Memory B cell (primary cell): ENCODE measurements at places on chromosomes 2 and 18.
A peak's percentile ranks its signal among the peaks of the same experiment; 100 is the strongest.

- DNase-seq = no peak
- no peak overlapping the region for H3K27ac ChIP-seq
- peaks cover 2% of the 10 kb centered on the region for H3K27me3 ChIP-seq
- H3K36me3 ChIP-seq = no peaks in the 10 kb centered on the region
These were observed 318.5 kb upstream of the TCF4 start for GRCh38 chr18:55906536-55906935.

DNA sequence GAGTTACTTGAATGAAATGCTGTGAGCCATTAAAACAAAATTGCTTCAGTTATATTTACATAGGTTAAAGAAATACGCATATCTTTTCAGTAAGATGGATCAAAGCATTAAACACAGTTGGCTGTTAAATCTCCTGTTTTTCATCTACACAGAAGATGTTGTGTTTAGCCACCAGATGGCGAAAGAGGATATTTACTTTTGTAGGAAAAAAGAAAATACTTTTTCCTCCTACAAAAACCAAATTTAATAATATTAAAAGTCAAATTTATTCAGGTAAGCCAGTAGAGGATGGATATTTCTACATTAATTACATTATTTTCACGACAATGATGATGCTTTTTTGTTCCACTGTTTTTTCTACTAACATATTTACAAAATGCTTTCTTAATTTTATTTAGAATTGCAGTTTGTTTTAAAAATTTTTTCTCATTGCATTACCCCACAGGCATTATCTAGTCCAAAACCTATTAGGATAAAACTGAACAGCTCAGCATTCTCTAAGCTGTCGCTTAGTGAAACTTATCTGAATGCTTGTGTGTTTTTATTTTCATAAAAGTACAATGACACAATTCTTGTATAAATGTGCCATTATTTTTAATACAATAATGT, 173.7 kb downstream of the ASXL3 start:
- no peak overlapping the region for H3K4me3 ChIP-seq
- no peaks in the 10 kb centered on the region for H3K36me3 ChIP-seq
- peaks cover 1% of the 10 kb centered on the region for H3K27me3 ChIP-seq
- DNase-seq = no peak

GRCh38 chr2:165745916-165746315, 48.1 kb downstream of the GALNT3 start:
- no peaks in the 10 kb centered on the region for H3K27me3 ChIP-seq
- H3K4me1 ChIP-seq = peaks cover 7% of the 10 kb centered on the region
- no peak overlapping the region for H3K4me3 ChIP-seq
- no peak overlapping the region for H3K27ac ChIP-seq
- H3K36me3 ChIP-seq = peaks cover 16% of the 10 kb centered on the region

- no peak overlapping the region for H3K4me3 ChIP-seq
- peaks cover 6% of the 10 kb centered on the region for H3K27me3 ChIP-seq
- no peak overlapping the region for H3K27ac ChIP-seq
These were observed 9.4 kb downstream of the FOSL2 start for GRCh38 chr2:28401948-28402550.

DNA sequence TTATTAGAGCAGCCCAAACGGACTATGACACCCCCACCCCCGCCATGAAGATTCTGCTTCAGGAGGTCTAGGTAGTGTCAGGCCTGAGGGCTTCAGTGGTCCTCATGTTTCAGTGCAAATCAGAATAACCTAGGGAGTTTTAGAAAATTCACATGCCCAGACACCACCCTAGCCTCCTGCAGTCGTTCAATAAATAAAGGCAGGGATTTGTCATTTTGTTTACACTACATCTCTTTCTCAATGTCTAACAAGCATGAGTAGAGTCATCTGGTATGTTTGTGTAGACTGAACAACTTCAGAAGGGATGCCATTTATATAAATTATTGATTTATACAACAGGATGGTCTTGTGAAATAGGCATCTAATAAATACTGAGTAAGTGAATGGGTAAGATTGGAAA, 112.1 kb upstream of the SERPINE2 start:
- peaks cover 8% of the 10 kb centered on the region for H3K27me3 ChIP-seq
- H3K4me3 ChIP-seq = no peak overlapping the region

- H3K4me3 ChIP-seq = no peak overlapping the region
- peaks cover 3% of the 10 kb centered on the region for H3K4me1 ChIP-seq
- H3K27ac ChIP-seq = no peak overlapping the region
- H3K27me3 ChIP-seq = peaks cover 6% of the 10 kb centered on the region
- H3K36me3 ChIP-seq = no peaks in the 10 kb centered on the region
- DNase-seq = no peak
These were observed 162.6 kb upstream of the FN1 start for GRCh38 chr2:215598376-215598975.

- H3K4me1 ChIP-seq = no peaks in the 10 kb centered on the region
- no peak overlapping the region for H3K4me3 ChIP-seq
- no peak overlapping the region for H3K27ac ChIP-seq
- no peak for DNase-seq
These were observed 176.6 kb upstream of the KLHL29 start for GRCh38 chr2:23208339-23208738.

DNA sequence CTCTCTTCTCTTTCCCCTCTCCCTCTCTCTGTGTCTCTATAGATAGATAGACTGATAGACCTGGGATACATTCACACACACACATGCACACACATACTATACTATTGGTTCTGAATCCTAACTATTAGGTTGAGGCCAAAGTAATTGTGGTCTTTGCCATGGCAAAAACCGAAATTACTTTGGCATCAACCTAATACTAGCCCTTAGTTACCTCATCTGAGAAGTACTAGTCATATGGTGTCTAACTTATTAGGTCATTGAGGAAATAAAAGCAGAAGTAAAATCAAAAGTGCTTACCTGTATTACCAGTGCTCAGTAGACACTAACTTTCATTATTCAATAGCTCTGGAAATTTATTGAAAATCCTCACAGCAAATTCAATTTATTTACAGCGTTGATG, 451.5 kb downstream of the EPHA4 start:
- no peaks in the 10 kb centered on the region for H3K36me3 ChIP-seq
- no peaks in the 10 kb centered on the region for H3K4me1 ChIP-seq
- DNase-seq = no peak
- no peaks in the 10 kb centered on the region for H3K27me3 ChIP-seq
- no peak overlapping the region for H3K27ac ChIP-seq

DNA sequence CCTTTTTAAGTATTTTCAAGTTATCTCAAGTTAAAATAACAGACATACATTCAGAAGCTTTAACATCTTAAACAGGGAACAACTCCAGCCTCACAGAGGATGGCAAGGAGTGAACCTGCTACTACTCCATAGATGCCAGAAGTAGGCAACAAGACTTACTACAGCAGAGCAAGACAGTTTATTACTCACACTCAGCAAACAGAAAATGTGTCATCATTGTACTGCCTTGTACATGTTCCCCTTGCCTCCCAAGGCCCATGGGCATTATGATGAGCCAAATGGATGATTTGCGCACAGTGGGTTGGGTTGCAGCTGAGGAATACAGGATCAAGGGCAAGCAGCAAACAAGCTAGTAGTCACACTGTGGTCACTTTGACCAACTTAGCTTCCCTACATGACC, 80.6 kb upstream of the VRK2 start:
- DNase-seq = no peak
- H3K27ac ChIP-seq = no peak overlapping the region
- H3K27me3 ChIP-seq = no peaks in the 10 kb centered on the region
- peaks cover 2% of the 10 kb centered on the region for H3K4me1 ChIP-seq
- no peak overlapping the region for H3K4me3 ChIP-seq

GRCh38 chr2:138336146-138336545, 165.4 kb upstream of the SPOPL start:
- H3K4me1 ChIP-seq = no peaks in the 10 kb centered on the region
- no peaks in the 10 kb centered on the region for H3K27me3 ChIP-seq
- no peak overlapping the region for H3K27ac ChIP-seq
- no peaks in the 10 kb centered on the region for H3K36me3 ChIP-seq
- no peak overlapping the region for H3K4me3 ChIP-seq

- H3K4me1 ChIP-seq = peaks cover 31% of the 10 kb centered on the region
- no peak for DNase-seq
- peaks cover 13% of the 10 kb centered on the region for H3K36me3 ChIP-seq
- peak overlapping the region; percentile 11 for H3K4me3 ChIP-seq
These were observed 8.3 kb downstream of the NEMP2 start for GRCh38 chr2:190526105-190526750.

DNA sequence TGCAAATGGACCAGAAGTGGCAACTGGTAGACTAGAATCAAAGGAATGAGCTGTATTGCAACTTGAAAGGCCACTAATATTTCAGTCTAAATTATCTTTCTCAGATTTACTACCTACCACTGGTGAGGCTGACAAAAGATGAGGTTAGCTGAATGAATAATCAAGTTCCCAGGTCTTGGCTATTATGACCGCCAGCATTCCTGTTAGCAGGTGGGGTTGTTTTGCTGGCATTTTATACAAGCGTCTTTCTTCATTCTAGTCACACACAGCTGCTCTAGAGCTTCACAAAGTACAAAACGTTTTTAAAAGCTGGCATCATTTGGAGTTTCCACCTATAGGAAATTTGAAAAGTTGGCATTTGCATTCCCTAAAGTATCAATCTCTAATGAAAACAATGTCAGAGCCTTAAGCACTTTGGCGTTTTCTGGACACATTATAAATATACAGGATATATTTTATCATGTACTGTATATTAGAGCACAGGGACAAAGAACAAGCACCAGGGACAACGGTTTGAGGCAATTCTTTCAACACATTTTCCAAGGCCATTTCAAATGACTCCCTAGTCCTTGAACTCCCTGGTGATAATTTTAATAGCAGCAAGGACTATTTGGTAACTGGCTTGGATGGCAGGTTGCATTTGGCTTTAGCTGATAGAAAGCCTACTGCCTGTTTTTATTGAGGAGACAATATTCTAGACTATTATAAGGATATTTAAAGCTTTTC, 410.2 kb upstream of the CHST9 start:
- no peaks in the 10 kb centered on the region for H3K4me1 ChIP-seq
- H3K4me3 ChIP-seq = no peak overlapping the region
- no peaks in the 10 kb centered on the region for H3K27me3 ChIP-seq
- H3K27ac ChIP-seq = no peak overlapping the region
- DNase-seq = no peak

DNA sequence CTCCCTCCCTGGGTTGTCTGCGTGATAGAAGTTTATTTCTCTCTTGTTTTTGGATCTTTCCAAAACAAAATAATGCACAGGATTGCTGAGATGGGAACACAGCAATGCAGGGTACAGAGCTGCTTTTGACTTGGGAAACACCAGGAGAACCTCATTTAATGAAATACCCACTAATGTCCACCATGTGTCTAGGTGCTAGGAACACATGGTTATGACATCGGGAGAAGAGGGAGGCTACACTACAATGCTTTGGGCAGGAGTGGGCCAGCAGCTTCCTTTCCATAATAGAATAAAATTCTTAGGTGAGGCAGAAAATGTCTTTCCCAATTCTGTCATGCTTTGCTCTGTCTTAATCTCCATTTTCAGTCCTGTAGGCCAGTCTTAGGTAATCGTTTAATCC, 29.2 kb upstream of the KCNF1 start:
- H3K27ac ChIP-seq = no peak overlapping the region
- no peaks in the 10 kb centered on the region for H3K36me3 ChIP-seq
- H3K4me3 ChIP-seq = no peak overlapping the region
- DNase-seq = no peak
- peaks cover 10% of the 10 kb centered on the region for H3K27me3 ChIP-seq
- H3K4me1 ChIP-seq = peaks cover 7% of the 10 kb centered on the region

- H3K4me3 ChIP-seq = no peak overlapping the region
- no peak overlapping the region for H3K27ac ChIP-seq
- peaks cover 2% of the 10 kb centered on the region for H3K27me3 ChIP-seq
- peaks cover 2% of the 10 kb centered on the region for H3K4me1 ChIP-seq
These were observed 49.5 kb upstream of the TBC1D8 start for GRCh38 chr2:101200676-101201075.

DNA sequence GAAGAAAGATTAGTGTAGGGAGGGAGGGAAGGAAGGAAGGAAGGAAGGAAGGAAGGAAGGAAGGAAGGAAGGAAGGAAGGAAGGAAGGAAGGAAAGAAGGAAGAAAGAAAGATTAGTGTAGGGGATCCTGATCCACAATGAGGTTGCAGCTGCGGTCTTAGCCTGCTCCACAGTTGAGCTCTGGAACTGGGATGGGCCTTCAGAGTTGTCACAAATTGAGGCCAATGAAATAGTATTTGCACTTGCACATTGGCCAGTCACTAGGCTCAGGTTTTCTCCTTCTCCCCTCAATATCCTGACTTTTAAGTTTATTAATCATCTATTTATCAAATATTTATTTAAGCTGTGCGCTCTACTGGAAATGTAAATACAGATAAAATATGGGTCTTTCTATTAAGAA, 34.3 kb downstream of the DOK6 start:
- no peak overlapping the region for H3K4me3 ChIP-seq
- no peak for DNase-seq
- H3K27ac ChIP-seq = no peak overlapping the region
- H3K27me3 ChIP-seq = no peaks in the 10 kb centered on the region
- H3K36me3 ChIP-seq = no peaks in the 10 kb centered on the region

GRCh38 chr2:24084386-24085199, at the start of gene TP53I3:
Gene TP53I3, minus strand, starts transcription at chr2:24084834. Its CDS starts 508 bp downstream, at chr2:24084326.
- DNase-seq = peak; percentile 88
- H3K36me3 ChIP-seq = peaks cover 5% of the 10 kb centered on the region
- H3K27ac ChIP-seq = peak within 1 kb of the TSS; percentile 91
- peak within 1 kb of the TSS; percentile 96 for H3K4me3 ChIP-seq

- DNase-seq = no peak
- H3K4me1 ChIP-seq = peaks cover 11% of the 10 kb centered on the region
- no peaks in the 10 kb centered on the region for H3K27me3 ChIP-seq
- peaks cover 11% of the 10 kb centered on the region for H3K36me3 ChIP-seq
- H3K4me3 ChIP-seq = no peak overlapping the region
These were observed 148.8 kb downstream of the EPHA4 start for GRCh38 chr2:221423210-221423804.

DNA sequence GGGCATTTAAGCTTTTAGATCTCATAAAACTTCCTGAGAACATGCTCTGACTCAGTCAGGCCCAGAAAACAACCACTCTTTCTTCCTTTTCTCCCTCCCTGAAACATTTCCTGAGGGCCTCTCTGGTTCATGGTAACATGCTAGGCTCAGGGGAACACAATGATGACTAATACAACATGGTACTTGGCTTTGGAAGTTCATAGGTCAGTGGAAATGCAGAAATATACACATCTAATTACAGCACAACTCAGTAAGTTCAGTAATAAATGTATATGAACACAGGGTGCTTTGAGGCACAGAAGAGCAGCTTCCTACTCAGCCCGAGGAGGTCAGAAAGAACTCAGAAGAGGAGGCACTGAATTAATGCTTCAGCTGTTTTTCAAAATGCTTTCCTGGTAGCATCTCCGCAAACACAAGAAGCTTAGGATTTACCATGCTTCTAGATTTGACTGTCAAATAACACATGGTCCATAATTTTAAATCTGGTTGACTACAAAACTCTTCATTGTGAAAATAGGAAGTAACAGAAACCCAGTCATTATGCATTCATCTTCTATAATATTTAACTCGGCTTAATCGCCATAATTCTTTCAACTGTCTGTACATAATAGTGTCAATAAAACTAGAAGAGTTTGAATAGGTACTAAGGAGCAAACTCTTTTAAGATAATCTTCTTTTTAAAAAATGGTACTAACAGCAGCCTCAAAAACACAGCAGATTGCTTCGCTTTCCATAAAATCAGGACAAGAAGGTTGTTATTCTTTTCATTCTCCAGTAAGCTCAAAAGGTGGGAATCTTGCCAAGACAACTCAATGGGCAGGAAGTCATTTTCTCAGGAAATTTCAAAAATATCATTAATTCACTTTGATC, 251.3 kb downstream of the DLGAP1 start:
- no peak overlapping the region for H3K27ac ChIP-seq
- no peak for DNase-seq
- no peak overlapping the region for H3K4me3 ChIP-seq
